ENCODE measurements at places on chromosomes 5 and 9.

- no peak for DNase-seq
These were observed 28.3 kb upstream of the NDFIP1 start for GRCh38 chr5:142080248-142080647.

- DNase-seq: no peak
These were observed 191.0 kb downstream of the TARS1 start for GRCh38 chr5:33631786-33632185.

- no peak for DNase-seq
These were observed 31.9 kb upstream of the SPARC start for GRCh38 chr5:151718646-151719045.

GRCh38 chr5:115494570-115495289, 49.8 kb downstream of the FEM1C start:
- DNase-seq: no peak

GRCh38 chr5:108661590-108662219, 86.0 kb upstream of the FER start:
- DNase-seq: no peak

GRCh38 chr5:82777106-82777505, 300.1 kb downstream of the TMEM167A start:
- no peak for DNase-seq

DNA sequence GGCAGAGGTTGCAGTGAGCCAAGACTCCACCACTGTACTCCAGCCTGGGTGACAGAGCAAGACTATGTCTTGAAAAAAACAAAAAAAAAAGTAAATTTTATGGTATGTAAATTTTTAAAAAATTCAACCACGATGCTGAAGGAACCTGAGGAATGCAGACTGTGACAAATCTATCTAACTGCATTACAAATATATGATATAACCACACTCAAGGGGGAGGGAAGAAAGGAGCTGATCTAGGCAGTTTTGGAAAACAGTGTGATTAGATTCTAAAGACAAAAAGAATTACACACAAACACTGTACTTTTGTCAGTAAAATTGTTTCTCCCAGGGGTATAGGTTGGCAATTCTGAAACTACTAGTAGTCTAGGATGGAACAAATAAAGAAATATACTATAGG, 17.0 kb downstream of the LARS1 start:
- no peak for DNase-seq

DNA sequence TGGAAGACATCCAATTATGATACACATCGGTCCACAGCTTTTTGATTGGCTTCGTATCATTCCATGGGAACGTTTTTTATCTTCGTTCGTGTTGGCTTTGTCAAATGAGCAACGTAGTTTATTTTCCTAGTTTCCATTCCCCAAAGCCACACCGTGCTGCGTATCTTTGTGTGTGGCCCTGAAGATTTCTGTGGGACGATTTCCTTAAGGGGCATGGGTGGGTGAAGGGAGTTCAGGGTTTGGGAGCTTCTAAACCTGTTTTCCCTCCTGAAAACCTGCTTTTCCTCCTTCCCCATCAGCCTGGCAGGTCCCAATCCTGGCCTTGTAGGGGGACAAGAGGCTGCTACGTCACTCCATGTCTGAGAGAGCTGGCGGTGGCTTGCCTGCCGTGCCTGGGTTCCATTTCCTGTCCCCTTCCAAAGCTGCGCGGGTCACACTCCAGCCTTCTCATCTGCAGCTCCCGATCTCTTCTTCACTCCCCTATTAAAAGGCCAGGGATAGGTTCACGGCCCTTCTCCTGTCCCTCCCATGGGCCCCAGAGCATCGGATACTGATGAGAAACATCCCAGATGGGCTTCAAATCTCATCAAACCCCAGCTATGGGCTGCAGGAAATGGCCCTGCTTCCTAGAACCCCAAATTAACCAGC, 23.5 kb upstream of the ASS1 start:
- no peak for DNase-seq

DNA sequence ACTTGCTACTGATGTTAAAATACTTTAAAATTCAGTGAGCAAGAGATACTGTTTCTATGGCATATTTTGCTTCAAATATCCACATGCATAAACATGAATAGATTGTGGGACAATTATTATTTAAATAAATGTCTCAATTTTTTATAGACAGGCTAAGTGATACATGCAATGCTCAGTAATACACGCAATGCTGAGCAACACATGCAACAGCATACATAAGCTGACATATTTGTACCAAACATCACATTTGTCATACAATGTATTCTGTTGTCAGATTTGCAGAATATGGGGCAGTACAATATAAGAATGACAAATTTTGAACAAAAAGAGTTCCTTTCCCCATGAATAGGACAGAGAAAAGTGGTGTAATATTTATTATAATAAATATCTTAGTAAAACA, 155.5 kb downstream of the PDE4D start:
- no peak for DNase-seq

GRCh38 chr9:77161966-77162365, 15.4 kb upstream of the VPS13A start:
- no peak for DNase-seq

DNA sequence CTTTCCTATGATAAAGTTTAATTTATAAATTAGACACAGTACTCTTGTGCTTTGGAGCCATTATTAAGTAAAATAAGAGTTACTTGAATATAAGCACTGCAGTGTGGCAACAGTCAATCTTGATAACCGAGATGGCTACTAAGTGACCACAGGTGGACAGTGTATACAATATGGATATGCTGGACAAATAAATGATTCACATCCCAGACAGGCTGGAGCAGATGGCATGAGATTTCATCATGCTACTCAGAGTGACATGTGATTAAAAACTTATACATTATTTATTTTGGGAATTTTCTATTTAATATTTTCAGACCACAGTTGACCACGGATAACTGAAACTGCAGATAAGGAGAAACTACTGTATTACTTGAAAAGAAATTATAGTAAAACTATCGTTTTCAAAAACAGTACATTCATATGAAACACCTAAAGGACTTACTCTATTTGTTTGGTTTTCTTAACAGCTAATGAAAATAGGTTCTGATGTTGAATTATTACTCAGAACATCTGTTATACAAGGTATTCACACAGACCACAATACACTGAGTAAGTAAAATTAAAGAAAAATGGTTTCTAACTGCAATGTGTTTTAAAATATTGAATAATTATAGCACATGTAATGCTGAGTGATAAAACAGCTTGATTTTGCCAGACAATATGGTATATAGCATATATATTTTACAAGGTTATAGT, 16.0 kb downstream of the LYRM7 start:
- DNase-seq: no peak

Measured in activated CD8-positive, alpha-beta memory T cell treated with anti-CD3 and anti-CD28 coated beads for 4 hours (primary cell).